ENCODE measurements at places on chromosomes 7 and 10.

DNA sequence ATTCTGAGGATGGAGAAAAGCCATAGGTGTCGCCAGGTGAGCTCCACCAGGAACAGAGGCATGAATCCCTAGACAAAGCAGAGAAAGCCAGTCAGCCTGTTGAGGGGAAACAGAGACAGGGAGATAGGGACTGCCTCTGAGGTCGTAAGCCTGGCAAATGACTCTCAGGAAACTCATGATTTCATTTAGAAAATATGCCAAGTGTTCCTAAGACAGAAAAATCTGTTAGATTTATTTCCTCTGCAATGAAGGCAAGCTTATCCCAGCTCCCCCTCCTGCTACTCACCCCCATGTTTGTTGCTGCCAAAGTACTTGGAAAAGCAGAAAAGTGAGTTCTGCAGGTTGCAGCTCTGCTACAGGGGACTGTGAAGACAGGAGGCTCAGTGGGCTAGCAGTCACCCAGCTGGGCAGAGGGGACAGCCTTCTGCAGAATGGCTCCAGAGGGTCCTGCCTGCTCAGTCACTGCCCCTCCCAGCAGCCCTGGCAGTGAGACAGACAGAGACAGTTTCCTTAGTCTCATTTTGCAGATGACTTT is 184.3 kb downstream of the ADRA2A start:
- no peak for DNase-seq

GRCh38 chr10:59876695-59877094 is 29.7 kb downstream of the CCDC6 start:
- no peak for DNase-seq

DNA sequence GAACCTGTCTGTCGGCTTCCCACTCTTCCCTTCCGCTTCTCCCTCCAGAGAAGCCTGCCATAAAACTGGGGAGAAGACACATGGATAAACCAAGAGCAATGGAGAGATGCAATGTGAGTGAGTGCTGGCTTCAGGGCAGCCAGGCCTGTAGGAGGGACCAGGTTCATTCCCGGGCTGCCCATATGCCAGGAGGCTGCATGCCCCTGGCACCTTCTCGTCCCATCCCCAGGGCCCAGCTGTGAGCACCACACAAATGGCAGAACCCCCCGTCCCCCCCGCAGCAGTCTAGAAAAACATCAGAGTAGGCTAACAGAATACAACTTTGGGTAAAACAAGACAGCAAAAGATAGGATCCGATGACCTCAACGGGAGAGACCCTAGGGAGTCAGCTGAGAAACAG is 341.3 kb upstream of the SHH start:
- no peak for DNase-seq

- no peak for DNase-seq
Observed at GRCh38 chr7:50507898-50508470, 57.2 kb downstream of the DDC start.

DNA sequence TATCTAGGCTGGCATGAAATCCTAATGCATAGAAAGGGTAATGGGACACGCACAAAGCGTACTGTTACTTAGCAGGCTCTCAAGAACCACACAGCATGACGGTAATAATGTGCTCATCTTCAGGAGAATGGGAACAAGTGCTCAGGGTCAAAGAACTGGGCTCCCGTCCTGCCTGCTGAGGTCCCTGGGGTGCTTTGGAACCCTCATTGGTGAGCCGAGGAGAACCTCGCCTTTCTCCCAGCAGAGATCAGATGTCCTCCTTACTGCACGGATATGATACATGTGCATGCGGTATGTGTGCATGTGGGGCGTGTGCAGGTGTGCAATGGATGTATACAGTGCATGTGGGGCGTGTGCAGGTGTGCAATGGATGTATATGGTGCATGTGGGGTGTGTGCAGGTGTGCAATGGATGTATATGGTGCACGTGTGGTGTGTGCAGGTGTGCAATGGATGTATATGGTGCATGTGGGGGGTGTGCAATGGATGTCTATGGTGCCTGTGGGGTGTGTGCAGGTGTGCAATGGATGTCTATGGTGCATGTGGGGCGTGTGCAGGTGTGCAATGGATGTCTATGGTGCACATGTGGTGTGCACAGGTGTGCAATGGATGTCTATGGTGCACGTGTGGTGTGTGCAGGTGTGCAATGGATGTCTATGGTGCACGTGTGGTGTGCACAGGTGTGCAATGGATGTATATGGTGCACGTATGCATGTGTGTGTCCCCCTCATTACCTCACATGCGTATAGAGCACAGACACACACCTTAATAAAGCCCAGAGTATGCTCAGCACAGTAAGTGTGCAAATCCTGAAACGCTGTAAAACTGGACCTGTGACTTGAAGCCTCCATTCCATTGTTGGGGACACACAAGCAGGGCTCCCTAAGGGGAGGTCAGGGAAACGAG is 336.3 kb downstream of the PTPRN2 start:
- no peak for DNase-seq

DNA sequence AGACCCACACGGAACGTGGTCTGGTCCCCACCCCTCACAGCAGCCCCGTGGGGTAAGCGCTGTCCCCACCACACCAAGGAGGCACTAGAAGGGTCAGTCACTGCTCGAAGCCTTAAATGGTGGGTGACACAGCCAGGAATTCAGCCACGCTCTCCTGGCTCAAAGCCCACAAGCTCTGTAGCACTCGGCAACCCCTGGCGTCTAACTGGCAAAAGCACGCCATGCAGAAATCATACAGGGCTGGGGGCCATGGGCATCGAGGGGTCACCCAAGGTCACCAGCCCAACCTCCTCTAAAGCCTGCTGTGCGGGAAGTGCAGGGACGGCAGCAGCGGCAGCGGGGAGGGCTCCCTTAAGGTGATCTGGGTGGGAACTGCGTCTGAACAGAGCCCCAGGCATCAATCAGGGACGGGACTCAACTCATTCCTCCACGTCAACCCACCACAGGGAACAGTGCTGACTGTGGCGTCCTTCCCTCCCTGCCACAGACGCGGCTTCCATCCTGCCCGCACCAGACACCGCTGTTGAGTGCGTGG is 7.8 kb downstream of the GPER1 start:
- no peak for DNase-seq

GRCh38 chr10:63633677-63634487 is 112.7 kb downstream of the REEP3 start:
- DNase-seq: no peak

- DNase-seq: no peak
Observed at GRCh38 chr10:32114508-32114907, 58.3 kb upstream of the KIF5B start.
